ENCODE measurements at places on chromosomes 2 and 18.
A peak's percentile ranks its signal among the peaks of the same experiment; 100 is the strongest.

DNA sequence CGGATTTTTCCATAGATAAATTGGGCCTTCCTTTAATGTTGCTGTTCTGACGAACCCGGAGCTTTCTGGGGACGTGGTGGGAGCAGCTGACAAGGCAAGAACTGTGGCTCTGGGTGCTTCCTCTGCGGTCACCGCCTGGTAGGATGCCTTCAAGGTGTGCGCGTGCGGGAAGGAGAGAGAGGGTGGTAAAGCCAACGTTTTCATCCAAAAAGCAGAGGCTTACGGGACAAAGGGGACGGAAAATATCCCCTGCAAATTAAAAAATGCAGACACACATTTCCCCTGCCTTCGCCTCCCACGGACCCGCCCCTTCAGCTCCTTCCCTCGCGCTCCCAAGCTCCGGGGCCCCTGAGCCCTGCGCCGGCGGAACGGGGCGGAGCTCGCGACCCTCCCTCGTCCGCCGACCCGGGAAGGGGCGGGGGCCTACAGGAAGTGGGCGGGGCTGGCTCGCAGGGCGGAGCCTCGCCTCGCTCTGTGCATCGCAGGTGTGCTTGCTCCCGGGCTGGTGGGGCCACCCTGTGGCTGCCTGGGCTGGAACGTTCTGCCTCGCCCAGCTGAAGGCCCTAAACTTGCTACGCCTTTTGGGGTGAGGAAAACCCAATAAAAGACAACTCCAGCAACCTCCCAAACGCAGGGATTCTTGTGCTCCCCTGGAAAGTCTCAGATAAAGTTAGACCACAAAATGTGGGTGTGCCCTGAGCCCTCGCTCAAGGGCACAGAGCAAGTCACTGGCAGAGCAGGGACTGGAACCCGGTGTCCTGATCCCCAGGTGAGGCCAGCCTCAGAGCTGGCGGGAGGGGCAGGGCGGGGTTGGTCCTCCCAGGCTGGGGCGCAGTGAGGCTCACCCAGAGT, 25.4 kb upstream of the SLC66A3 start:
- DNase-seq, result peak; percentile 93

GRCh38 chr18:48621240-48621639, 82.4 kb downstream of the CTIF start:
- DNase-seq, result no peak

DNA sequence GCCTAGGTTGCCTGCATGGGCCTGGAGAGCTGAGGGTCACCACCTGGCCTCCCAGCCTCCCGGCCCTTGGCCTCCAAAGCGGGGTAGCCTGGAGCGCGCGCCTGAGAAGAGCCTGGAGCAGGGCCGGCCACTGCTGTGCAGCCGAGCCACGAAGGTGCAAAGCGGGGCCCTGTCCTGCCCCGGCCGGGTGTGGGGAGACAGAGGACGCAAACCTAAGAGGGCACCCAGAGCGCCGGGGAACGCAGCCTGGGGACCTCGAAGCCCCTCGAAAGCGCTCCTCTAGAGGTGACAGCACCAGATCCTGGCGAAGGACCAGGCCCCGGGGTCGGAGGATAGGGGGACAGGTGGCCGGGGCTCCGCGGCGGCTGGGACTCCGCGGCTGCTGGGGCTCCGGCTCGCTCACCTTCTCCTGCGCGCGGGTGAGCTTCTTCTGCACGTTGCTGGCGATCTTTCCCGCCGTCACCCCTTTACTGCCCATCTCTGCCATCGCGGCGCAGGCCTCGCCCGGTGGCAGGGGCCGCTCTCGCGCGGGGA, 430 bp downstream of the BIN1 start:
- DNase-seq, result peak; percentile 64

DNA sequence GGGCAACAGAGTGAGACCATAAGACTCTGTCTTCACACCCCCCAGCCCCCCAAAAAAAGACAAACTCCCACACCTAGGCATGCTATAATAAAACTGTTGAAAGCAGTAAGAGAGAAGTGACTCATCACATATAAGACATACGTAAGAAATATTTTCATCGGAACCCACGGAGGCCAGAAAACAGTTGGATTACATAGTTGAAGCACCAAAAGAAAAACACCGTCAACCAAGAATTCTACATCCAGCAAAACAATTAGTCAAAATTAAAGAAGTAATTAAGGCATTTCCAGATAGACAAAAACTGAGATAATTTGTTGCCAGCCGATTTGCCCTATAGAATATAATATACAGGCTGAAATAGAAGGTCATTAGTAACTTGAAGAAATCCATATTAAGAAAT, 128.7 kb downstream of the VAPA start:
- DNase-seq, result no peak

- DNase-seq, result no peak
These were observed 187.9 kb downstream of the TCF4 start for GRCh38 chr18:55400081-55400480.

GRCh38 chr2:99659874-99660273, 170.1 kb upstream of the REV1 start:
- no peak for DNase-seq

GRCh38 chr2:148901142-148901541, 26.1 kb downstream of the KIF5C start:
- DNase-seq, result no peak

DNA sequence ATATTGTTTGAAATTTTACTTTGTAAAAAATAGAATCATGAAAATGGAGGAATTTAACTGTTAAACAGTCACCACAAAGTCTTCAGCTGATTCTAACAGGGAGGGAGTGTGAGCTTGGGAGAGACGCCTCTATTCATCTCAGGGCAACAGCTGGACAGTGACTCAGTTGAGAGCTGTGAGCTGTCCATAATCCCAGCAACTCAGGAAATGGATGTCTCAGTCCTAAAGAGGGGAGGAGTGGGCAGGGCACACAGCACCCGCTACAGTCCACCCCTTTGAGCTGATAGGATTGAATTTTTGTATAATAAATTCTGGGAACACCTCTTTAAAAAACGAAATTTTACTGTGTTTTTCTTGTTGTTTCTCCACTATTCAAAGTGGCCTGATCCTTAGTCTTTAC, 255.1 kb upstream of the THUMPD2 start:
- no peak for DNase-seq

GRCh38 chr2:171964308-171964707, 35.4 kb upstream of the METAP1D start:
- DNase-seq, result no peak

DNA sequence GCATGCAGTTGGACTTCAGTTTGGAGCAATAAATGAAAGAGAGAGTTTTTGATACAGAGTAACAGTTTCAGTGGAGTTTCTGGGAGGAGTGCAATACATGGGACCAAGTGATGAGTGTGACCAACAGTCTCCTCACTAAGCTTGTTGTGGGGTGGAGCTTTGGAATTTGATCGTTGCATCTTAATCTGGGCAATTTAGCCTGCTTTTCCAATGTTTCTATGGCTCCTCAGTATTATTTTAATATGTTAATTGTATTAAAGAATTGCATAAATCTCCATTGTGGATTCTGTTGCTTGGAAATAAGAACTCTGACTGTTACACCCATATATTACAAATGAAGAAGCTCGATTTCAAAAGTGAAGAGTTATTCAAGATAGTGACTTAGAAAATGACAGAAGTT, 446.6 kb upstream of the LRATD1 start:
- DNase-seq, result no peak

GRCh38 chr2:114442510-114442909, at the start of gene DPP10:
TSS of gene DPP10 (plus strand) at chr2:114442641.
- DNase-seq, result peak; percentile 66

DNA sequence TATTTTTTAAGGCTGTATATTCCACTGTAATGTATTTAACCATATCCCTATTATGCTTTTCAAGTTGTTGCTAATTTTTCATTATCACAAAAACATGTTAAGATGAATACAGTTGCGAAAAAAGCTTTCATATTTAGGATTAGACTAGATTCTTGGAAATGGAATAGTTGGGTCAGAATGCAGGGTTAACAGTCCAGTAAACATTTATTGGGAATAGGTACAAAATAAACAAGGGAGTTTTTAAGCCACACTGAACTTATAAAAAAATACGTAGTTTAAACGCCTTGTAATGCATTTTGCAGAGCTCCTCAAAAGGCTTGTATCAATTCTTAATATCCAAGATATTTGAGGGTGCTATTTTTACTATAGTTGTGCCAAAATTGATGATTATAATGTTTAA, 35.6 kb downstream of the RPE start:
- DNase-seq, result no peak

GRCh38 chr2:146806364-146807005, 1038.3 kb upstream of the ACVR2A start:
- DNase-seq, result no peak
